Lung (tissue), 17 donors: ENCODE measurements at places on chromosomes 11 and 22. TPM values are rescaled to one million over a fixed set of nuclear protein-coding genes. Genes with fewer than 3 reads are reported as not detected.

DNA sequence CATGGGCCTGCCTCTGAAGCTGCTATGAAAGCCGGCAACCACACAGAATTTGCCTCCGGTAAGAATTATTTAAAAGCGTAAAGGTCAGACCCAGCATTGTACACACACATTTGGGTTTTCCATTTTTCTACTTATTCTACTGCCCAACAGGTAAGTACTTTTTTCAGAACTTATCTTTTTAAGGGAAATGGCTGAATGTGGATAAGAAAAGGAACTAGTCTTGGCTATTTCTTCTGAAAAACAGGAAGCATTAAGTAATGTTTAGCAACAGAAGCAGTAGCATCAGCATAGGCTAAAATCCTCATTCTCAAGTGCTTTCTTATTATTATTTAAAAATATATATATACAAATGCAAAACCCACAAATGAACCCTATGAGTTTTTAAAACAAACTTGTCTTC, 103.1 kb downstream of the MPPED2 start:
- H3K4me1 ChIP-seq = peaks cover 22% of the 10 kb centered on the region
- DNase-seq = no peak
- H3K27ac ChIP-seq = no peak overlapping the region
- no peak overlapping the region for H3K4me3 ChIP-seq
- H3K36me3 ChIP-seq = no peaks in the 10 kb centered on the region

DNA sequence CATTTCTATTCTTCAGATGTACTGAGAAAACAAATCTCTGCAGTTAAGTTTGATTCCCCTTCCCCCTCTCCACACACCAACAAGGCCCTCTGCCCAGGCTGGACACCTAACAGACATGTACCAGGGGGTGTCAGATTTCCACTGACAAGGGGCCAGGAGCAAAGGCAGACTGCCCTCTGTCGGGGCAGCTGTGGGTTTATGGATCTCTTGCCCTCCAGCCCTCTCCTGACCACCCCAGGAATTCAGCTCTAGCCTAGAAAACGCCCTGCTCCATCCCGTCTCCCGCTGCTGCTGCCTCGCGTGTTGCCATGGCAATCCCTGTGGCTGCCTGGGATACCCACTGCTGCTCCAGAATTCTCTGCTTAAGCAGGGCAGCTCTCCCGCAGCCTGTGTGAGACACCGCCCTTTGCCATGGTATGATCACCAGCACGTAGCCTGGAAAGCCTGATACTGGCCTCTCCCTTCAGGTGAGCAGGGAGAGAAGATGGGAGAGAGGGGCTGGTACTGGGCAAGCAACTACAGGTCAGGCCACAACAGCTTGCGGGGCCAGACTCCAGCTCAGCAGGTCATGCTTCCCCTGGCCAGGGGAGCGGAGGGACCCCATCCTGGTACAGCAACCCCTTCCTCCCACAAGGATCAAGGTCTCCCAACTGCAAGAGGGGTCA, 41.6 kb downstream of the BUD13 start:
- H3K27ac ChIP-seq = no peak overlapping the region
- no peaks in the 10 kb centered on the region for H3K27me3 ChIP-seq

OR51A7 gene
- total RNA-seq = not detected

INCENP gene
- 14.1 TPM for total RNA-seq

CCDC89 gene
- 3.1 TPM for total RNA-seq

APOC3 gene
- not detected for total RNA-seq

- no peaks in the 10 kb centered on the region for H3K36me3 ChIP-seq
- peak; percentile 22 for DNase-seq
- H3K4me3 ChIP-seq = no peak overlapping the region
- no peaks in the 10 kb centered on the region for H3K27me3 ChIP-seq
- H3K4me1 ChIP-seq = peaks cover 5% of the 10 kb centered on the region
Measured at GRCh38 chr11:35390737-35391682, 28.3 kb downstream of the SLC1A2 start.
